ENCODE measurements at places on chromosomes 16 and 17.

DNA sequence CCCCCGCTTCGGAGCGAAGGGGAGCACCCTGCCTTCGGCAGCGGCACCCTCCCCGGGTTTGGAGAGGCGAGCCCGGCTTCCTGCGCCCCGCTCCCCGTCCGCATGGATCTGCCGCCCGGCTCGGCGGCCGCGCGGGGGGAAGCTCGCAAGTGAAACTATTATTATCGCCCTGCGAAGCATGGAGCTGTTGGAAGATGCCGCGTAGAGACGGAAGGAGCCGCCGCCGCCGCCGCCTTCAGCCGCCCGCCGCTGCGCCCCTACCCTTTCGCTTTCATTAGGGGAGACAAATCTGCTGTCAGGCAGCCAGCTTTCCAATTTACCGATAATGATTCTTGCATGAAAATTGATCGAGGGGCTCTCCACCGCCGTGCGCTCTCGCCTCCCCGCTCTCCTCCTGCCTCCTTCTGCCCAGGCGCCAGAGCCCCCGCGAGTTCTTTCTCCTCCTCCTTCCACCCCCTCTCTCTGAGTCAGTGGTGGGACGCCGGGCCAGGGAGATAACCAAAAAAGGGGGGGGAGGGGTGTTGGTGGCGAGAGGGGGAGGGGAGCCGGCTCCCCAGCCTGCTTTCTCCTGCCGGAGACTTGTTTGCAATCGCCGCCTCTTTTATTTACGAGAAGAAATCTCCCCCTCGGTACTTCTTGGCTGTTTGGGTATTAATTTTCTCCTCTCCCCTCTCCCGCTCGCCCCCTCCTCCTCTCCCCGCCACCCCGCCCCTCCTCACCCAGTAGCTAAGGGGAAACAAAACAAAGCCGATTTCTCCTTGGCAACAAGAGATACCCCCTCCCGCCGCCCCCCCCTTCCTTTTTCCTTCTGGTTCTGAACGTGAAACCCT lies 58.0 kb upstream of the GSE1 start:
- no peak for DNase-seq

GRCh38 chr16:9412031-9412914 lies 320.8 kb downstream of the HAPSTR1 start:
- DNase-seq = no peak

- no peak for DNase-seq
Measured at GRCh38 chr17:4959261-4959965, 8.2 kb downstream of the SPAG7 start.

- DNase-seq = no peak
Measured at GRCh38 chr16:49472598-49472997, 99.0 kb downstream of the C16orf78 start.

DNA sequence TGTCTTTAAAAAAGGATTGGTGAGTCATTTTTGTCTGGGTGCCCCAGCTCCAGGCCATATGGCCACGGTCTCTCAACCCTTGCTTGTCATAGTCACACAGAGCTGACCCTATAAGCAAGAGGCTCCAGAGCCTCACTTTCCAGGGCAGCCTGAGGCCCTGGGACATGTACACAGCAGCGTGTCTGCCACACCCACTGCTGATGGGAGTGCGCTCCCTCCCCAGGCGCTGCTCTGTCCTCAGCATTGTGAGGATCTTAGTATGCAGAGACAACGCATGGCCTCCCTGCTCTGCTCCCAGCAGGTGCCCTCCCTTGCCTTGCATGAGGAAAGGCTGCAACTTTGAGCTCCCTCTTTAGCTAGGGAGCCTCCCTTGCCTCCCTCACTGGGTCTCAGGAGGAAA lies 80.8 kb upstream of the CRHR1 start:
- no peak for DNase-seq

- DNase-seq = no peak
Measured at GRCh38 chr17:3039736-3040135, 23.7 kb downstream of the OR1D5 start.

DNA sequence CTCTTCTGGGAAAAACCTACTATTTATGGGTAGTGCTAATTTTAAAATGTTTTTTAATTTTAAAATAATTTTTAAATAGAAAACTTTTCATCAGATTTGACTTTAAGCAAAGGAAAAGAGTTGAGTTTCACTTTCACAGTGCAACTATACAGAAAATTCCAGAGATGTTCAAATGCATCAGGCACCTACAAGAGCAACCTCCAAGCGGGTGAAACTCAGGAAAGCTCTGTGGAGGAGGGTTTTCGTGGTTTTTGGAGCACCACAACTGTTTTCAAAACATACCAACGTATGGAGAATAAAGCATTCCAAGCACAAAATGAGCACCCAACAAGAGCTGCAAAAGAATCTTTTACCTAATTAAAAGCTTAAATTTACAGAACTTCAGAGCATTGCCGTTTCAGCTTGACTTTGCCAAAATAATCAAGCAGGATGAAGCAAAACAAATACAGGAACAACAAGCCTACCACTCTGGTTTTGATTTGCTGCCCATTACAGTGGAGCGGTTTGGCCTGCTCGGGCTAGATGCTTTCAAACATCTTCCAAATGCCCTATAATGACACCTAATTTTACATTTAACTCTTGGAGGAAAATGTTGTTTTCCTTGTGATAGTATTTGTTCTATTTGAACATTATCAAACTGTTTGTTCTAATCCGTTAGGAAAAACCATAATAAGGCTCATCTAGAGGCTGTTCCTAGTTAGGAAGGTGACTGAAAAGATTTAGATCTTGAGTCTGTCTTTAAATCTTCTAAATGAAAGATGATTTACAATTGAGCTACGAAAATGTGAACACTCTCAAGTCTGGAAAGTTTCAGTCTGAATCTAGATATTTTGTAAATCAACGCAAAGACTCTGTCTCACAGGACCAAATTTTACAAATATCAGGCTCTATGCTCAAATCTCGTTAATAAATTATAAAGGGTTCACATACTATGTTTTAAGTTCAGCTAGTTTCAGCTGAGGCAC lies 34.5 kb downstream of the NACA2 start:
- DNase-seq = no peak

- no peak for DNase-seq
Measured at GRCh38 chr16:53840456-53840855, 136.5 kb downstream of the FTO start.

DNA sequence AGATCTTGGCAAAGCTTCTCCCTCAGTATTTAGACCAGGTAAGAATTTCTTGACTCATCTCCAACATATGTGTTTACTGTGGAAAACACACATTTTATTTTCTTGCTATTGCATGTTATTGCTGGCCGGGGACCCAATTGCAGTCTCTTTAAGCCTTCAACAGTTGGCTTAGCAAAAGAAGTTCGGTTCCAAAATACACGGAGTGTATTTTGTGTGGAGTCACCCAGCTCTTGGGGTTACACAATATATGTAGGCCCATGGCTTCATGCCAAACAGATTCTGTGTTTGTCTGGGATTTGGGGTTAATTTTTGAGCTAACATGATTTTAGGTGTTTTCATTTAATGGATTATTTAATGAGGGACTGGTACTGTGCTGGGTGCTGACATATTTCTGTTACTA lies 4.0 kb downstream of the ALDH3A2 start:
- DNase-seq = no peak

- no peak for DNase-seq
Measured at GRCh38 chr17:55996826-55997225, 156.4 kb upstream of the ANKFN1 start.

GRCh38 chr17:83078378-83079351 lies 744 bp upstream of the METRNL start:
- DNase-seq = no peak

GRCh38 chr17:8477715-8478441 lies 42.2 kb downstream of the NDEL1 start:
- no peak for DNase-seq

DNA sequence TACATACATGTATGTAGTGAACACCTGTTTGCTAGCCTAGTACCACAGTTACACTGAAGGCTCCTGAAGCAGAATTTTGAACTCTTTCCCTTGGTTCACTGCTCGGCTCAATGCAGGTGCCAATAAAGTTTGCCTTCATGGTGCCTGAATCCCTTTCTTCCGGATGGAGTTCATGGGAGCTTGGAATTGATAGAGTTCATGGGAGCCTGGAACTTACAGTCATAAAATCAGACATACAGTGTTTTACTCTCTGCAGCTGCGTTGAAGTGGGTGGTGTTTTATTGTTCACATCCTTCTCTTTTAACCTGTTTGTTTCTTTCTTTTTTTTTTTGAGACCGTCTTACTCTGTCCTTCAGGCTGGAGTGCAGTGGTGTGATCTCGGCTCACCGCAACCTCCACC lies 29.2 kb upstream of the ABR start:
- no peak for DNase-seq

DNA sequence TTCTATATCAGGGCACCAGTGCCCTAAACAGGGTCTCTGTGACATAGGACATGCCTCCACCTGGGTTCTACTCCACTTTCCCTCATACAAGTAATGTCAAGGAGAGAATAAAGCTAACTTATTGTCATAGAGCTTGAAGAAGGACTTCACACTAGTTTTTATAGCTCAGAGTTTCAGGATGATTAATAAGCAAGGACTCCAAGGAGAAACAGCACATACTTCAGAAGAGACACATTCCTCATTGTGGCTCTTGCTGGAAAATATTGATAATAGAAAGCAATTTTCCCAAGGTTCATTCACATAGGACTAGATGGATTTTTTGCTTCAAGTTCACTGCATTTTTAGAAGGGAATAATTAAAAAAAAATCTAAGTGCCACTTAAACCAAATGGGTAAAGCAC lies 133.3 kb downstream of the CA10 start:
- DNase-seq = no peak

DNA sequence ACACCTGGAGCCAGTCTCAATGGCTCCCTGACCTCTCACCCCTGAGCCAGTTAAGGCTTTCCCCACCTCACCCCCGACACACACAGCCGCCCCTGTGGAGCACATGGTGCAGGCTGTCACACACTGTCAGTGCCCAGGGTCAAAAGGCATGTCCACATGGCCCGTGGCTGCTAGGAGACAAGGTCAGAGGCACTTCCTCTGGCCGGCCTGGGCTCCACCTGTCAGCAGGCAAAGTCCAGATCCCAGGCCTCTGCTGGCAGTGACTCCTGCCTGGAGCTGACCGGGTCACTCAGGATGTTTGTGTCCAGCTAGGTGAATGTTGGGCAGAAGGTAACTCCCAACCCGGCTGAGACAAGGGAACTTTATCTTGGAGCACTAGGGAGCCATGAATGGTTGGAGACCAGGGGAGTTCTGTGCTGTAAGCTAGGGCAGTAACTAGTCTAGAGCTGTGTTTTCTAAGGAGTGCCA lies 6.0 kb downstream of the SREBF1 start:
- no peak for DNase-seq

Measured in GM18507 (cell line).